ENCODE measurements at places on chromosomes 16 and 17.

GRCh38 chr16:47947723-47948122, 208.1 kb downstream of the ABCC12 start:
- no peak for DNase-seq

- DNase-seq, result no peak
Observed at GRCh38 chr16:25020112-25020631, 5.0 kb upstream of the ARHGAP17 start.

DNA sequence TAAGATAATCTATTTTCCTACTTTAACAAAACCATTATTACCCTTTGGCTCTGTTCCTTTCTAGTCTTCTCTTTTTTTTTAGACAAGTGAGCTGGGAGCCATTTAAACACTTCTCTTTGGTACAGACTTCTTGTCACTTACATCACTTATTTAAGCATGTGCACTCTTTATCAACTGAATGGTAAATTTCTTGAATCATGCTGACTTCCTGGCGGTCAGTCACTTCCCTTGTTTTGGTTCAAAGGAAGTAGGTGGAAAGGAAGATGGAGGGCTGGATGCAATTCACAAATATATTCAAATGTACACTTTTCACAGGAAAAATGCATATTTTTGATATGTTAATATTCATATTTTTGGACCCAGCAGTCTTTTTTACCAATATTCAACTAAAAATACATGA, 97.1 kb downstream of the ITFG1 start:
- DNase-seq, result no peak

GRCh38 chr16:46762583-46762982, 14.4 kb upstream of the MYLK3 start:
- no peak for DNase-seq

DNA sequence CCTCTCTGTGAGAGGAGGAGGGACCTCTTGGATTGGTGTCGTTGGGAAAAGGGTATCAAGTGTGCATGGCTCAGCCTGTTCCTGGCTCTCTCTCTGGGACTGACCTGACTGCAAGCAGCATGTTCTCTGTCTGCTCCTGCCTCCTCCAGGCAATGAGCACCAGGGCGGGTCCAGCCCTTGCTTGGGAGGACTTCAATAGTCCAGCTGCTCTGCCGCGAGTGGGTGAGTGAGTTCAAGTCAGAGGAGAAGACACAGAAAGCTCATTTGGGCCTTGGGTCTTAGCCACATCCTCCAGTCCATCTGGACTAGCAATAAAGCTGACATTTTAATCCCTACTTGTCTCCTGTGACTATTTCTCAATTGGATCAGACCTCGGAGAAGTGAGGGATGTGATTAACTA, 25.2 kb upstream of the TNS4 start:
- DNase-seq, result no peak

- no peak for DNase-seq
Observed at GRCh38 chr17:78935419-78936323, 10.5 kb upstream of the TIMP2 start.

GRCh38 chr17:36095992-36096391, 6.0 kb upstream of the CCL3 start:
- DNase-seq, result no peak

GRCh38 chr16:49348408-49349176, 25.0 kb upstream of the C16orf78 start:
- DNase-seq, result no peak

DNA sequence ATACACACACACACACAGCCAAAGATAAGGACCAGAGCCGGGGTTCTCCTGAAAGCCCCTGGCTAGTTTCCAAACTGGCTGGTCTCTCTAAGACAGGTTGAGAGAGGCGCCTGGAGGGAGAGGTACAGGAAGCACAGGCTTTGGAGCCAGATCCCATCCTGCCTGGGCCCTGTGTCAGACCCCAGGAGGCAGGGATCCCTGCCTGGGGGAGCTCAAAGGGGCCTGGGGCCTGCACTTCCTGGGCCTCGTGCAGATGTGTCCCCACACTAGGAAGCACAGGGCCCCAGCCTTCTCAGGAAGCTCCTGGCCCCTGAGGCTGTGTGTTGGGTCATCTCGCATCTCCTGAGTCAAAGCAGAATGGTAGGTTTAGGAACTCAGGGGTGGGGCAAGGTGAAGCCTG, 16.0 kb downstream of the SLC5A10 start:
- no peak for DNase-seq

GRCh38 chr16:53966821-53967571, 263.0 kb downstream of the FTO start:
- DNase-seq, result no peak

DNA sequence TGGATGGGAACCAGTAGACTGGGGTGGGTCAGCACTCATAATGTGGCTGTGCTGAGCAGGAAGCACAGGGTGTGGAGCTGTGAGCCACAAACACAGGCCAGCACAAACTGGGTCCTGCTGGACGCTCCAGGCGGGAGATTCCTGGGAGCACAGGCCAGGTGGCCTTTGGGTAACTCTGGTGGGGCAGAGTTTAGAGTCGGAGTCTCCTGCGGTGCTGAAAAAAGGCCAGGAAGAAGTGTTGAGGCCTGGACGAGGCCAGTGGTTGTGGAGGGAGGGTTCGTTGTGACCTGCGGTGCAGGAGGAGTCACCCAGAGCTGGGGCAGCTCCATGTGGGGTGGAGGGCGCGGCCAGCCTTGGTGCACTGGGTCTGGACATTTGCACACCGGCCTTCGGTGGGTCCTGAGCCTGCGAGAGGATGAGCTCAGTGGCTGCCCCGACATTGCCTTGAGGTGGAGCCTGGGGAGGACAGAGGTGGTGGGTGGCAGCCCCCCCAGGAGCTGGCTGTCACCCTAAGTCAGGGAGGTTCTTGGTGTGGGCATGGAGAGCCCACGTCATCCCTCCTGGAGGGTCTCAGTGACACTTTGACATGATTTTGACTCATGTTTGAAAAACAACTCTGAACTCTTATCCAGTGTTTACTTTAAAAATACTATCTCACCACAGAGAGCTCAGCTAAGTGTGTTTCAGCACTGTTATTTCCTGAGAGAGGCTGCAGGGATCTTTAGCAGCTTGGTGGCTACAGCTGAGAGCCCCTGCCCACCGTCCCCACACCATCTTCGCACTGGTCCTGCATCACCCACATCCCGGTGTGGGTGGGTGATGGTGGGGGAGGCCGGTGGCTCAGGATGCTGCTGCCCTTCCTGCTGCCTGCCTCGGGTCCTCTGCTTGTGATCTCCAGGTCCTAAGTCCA, 98.7 kb downstream of the NPIPB11 start:
- DNase-seq, result no peak

DNA sequence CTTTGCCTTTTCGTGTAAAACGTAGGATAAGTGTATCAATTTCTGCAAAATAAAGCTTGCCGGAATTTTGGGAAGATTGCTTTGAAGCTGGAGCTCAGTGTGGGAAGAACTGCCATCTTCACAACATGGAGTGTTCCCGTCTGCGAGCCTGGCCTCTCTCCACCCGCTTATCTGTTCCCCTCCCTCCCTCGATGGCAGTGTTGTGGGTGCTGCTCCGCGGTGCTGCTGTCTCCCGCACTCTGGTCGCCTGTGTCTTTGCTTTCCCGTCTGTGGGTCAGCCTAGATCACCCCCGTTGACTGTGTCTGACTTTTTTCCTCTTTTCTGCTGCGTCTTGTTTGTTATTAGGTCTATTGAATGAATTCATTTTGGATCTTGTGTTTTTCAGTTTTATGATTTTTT, 17.0 kb downstream of the ACSF3 start:
- no peak for DNase-seq

DNA sequence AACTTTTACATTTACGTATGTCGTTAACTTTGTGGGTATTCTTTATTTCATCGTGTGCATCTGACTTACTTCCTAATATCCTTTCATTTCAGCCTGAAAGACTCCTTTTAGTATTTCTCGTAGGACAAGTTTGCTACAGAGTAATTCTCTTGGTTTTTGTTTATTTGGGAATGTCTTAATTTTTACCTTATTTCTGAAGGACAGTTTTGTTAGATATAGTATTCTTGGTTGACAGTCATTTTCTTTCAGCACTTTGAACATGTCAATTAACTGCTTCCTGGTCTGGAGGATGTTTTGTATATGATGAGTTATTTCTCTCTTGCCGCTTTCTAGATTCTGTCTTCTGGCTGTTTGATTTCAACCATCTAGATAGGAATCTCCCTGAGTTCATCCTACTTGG, 109.2 kb upstream of the NACA2 start:
- DNase-seq, result no peak

GRCh38 chr17:76781056-76781982, 43.4 kb downstream of the MFSD11 start:
- DNase-seq, result no peak

- no peak for DNase-seq
Observed at GRCh38 chr16:48617711-48618148, 7.8 kb upstream of the N4BP1 start.

- no peak for DNase-seq
Observed at GRCh38 chr17:82357394-82357793, 1.7 kb upstream of the TEX19 start.

- DNase-seq, result no peak
Observed at GRCh38 chr16:54066451-54067105, 220.0 kb downstream of the IRX3 start.

GRCh38 chr17:50283246-50283645, 9.0 kb downstream of the TMEM92 start:
- DNase-seq, result no peak

GRCh38 chr16:17213025-17213424, 257.7 kb downstream of the XYLT1 start:
- peak; percentile 6 for DNase-seq

- DNase-seq, result no peak
Observed at GRCh38 chr16:17945080-17945601, 391.4 kb downstream of the NPIPA8 start.

DNA sequence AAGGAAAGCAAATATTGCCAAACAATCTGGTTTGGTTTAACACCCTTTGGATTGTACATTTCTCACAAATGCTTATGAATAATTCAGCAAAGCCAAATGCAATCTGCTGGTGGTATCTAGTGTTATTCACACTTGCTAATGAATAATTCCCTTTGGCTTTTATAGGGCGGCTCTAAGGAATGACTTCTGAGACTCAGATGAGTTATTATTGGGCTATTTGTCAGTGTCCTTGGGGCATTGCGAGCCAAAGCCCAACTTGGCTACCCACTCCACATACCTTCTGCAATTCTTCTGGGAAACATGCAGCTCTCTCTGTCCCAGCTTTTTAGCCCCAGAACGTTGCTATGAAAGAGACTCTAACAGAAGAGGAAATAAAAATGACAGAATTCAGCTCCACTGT, 41.1 kb downstream of the FTO start:
- no peak for DNase-seq

DNA sequence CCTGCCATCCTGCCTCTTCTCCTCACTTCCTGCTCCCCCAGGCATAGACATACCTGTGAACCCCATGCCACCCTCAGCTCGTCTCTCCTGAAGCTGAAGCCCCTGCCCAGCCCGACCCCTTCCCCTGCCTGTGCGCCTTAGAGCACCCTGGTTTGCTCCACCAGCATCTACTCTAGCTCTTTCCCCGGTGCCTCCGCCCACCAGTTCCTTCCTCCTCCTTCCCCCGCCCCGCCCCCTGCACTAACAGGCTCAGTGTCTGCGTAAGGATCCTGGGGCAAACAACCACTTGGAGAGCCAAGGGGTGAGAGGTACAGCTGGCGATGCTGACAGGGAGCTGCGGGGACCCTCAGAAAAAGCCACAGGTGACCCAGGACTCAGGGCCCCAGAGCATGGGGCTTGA, 1.9 kb downstream of the GPR142 start:
- DNase-seq, result peak; percentile 30

DNA sequence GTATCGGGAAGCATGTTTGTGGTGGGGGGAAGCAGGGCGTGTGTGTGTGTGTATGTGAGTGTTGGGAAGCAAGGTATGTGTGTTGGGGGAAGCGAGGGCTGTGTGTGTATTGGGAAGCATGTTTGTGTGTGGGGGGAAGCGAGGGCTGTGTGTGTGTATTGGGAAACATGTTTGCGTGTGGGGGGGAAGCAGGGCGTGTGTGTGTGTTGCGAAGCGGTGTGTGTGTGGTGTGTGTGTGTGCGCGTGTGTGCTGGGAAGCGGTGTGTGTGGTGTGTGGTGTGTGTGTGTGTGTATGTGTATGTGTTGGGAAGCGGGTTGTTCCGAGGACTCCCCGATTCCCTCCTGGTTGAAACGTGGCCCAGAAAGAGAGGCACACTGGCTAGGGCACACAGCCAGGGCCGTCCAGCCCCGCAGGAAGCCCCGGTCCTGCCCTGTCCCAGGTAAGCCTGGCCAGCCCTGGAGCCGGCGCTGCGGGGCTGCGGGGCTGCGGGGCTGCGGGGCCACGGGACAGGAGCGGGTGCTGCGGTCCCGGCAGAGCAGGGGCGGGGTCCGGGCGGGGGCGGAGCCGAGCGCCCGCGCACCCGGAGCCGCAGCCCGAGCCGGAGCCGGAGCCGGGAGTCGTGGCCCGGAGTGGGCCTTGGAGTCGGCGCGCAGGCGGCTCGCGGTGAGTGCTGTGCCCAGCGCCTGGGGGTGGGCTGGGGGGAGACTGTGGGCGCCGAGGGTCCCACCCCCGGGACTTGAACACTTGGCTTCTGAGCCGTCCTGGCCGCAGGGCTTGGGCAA, at the start of gene NOD2:
Gene NOD2, plus strand, starts transcription at position 608 of the 783 bp plus-strand sequence. CDS start 5,890 bp downstream, outside the sequence.
- DNase-seq, result peak; percentile 25
